Cortex of kidney (tissue), 1 donor: ENCODE measurements at places on chromosomes 5 and 9.

DNA sequence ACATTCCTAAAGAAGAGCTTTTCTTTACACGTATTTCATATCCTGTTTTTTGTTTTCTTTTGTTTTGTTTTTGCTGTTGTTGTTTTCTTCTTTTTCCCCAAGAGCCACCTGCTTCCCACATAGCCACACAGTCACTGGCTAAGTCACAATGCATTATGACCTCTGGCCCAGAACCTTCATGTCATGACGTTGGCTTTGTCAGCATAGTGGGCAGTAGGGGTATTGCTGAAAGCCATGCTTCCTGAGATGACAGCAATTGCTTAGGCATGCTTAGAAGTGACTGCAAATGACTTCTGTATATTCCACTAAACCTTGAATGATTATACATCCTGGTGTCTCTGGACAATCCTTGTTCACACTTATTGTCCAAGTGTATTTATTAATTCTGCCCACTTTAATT, 375.8 kb downstream of the TAF11L14 start:
- no peak for DNase-seq

DNA sequence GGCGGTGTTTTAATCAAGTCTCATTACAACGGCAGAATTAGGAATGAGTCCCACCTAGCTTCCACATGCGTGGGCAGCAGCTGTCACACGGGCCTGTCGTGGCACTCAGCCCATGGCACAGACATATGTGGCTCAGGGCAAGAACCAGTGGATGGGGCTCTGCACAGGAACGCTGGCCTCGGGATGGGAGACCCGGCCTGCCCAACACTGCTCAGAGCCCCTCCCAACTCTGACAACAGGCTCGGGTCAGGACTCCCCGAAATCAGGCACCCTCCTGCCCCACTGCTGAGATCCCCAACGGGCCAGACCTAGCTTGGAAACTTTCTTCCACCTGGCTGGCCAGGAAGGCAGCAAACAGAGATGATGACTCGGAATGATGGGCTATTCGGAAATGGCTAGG, 4.9 kb upstream of the SURF6 start:
- no peak for DNase-seq

- no peak for DNase-seq
Observed at GRCh38 chr9:8468045-8468637, 668.6 kb upstream of the DMAC1 start.

GRCh38 chr5:65043843-65044359, 275.2 kb downstream of the CWC27 start:
- no peak for DNase-seq
